ENCODE measurements at places on chromosomes 6 and 20. TPM values are rescaled to one million over a fixed set of nuclear protein-coding genes. Genes with fewer than 3 reads are reported as not detected.

DNA sequence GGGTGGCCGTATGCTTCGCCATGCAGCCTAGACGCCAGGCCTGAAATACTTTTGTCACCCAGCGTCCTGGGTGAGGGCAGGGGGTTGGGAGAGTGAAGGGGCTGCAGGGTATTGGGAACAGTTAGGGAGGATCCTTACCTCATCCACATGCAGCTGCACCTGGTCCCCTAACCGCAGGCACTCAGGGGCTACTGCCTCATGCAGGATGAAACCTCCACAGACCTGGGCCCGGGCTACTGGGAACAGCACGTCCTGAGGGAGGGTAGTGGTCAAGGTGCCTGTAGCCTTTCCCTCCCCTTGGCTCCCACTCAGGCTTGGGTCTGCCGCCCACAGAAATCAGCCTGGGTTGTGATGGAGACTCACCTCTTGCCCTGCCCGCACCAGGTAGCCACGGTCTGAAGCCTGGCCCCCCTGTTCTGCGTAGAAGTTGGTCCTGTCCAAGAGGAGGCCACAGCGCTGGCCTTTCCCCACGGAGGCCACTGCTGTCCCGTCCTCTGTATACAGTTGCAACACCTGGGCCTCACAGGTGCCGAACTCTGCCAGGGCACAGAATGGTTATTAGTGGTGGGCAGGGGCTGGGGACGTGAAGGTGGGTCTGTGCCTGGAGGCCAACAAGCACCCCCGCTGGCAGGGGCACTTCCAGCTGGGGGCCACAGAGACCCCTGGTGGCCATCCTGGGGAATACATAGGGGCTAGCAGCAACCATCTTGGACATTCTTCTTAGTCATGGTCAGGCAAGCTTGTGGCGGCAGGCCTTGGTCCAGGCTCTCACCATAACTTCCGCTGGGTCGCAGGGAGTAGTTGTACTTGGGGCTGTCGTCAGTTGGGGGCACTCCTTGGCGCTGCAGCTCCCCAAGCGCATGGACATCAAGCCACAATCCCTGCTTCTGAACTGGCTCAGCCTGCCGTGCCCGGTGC lies 8.6 kb downstream of the AARS2 start:
- peak; percentile 62 for DNase-seq

DNA sequence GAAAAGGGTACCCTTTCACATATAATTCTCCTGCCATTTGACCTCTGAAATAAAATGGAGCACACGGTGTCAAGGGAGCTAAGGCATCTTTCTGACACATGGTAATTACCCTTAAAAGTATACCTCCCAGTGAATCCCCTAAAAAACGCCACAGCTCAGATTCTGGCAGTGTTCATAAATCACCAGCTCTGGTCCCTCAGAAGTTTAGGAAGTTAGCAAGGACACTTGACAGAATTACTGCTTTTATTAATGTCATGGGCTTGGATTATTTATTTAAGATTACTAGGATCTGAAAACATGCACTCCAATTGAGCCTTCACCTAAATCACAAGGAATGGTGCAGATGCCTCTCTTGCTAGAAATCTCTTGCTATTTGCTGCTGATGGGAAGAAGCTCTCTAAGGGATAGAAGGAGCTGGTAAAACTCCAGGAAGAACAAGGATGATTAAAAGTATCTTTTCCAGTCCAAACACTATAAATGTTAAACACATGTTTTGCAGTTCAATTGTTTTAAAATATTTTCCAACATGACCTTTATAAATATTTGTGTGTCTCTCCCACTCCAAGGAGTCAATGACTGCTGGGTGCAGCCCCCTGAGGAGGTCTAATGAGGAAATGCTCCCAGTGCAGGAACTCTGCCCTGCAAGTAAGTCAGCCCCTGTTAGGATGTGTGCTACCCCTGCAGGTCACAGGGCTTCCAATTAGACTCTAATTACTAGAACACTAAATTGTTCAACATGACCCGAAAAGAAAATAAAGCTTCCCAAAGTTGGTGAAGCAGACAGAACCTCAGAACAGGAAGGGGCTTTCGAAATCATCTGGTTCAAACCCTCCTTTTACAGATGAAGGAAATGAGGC lies 230.3 kb downstream of the TFAP2A start:
- no peak for DNase-seq

GRCh38 chr6:82458147-82458546 lies 94.5 kb downstream of the TPBG start:
- no peak for DNase-seq

DNA sequence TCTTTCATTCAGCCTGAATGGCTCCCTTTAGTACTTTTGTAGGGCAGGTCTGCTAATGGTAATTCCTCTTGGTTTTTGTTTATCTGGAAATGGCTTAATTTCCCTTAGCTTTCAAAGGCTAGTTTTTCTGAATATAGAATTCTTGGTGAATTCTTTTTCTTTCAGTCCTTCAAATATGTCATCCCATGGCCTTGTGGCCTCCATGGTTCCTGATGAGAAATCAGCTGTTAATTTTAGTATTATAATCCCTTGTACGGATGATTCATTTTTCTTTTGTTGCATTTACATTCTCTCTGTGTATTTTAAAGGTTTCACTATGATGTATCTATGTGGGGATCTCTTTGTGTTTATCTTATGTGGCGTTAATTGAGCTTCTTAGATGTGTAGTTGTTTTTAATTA lies 179.6 kb upstream of the ARG1 start:
- DNase-seq = no peak

DNA sequence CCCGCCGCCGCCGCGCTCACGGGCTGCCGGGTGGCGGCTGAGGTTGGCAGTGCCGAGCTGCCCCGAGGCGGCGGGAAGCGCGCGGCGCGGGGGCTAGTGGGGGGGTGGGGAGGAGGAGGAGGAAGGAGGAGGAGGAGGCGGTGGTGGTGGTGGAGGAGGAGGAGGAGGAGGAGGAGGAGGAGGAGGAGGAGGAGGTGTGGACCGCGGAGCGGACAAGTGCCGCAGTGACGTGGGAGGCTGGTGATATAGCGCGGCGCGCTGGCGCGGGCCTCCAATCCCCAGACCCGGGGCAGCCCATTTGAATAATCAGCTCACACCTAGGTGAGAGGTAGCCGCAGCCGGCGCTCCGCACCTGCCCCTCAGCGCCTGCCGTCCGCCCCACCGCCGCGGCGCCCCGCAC lies at the start of gene FOXA2:
Gene FOXA2 (minus strand): TSS at position 51 of the 400 bp plus-strand sequence. CDS start 294 bp downstream, outside the sequence.
- peak; percentile 50 for DNase-seq

- no peak for DNase-seq
Measured at GRCh38 chr6:154360476-154360875, 3.9 kb upstream of the IPCEF1 start.

DNA sequence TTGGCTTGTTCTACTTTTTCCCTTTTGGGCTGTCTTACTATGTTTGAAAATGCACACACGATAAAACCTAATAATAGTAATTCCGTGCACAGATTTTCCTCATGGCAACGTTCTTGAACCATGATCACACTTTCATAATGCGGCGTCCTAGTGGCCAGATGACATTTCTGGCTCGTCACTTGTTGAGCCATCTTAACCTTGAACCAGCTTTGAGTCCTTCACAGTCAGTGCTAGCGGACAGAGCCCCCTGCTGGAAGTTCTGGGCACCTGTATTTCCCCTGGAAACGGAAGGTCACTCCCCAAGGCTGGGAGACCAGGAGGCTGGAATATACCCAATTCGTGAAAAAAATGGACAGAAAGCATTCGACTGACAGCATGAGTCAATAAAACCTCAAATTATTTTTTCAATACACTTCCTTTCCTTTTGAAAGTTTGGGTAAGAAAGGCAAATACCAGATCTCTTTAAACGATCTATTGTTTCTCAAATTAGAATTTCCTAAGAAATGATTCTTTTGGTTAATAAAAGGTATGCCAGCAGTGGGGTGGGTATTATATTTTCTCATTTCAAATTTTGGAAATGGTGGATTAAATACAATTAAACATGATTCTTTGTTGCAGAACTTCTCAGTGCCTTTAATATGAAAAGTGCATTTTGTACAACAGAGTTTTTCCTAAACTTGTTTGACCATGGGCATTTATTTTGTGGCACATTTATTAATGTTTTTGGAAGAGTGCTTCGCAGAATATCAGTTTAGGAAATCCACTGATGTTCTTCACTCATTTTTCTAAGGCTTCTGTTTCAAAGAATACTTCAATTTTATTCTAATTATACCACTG lies 542.3 kb downstream of the QKI start:
- peak; percentile 76 for DNase-seq

- no peak for DNase-seq
Measured at GRCh38 chr6:169896826-169897456, 145.5 kb downstream of the ERMARD start.

DNA sequence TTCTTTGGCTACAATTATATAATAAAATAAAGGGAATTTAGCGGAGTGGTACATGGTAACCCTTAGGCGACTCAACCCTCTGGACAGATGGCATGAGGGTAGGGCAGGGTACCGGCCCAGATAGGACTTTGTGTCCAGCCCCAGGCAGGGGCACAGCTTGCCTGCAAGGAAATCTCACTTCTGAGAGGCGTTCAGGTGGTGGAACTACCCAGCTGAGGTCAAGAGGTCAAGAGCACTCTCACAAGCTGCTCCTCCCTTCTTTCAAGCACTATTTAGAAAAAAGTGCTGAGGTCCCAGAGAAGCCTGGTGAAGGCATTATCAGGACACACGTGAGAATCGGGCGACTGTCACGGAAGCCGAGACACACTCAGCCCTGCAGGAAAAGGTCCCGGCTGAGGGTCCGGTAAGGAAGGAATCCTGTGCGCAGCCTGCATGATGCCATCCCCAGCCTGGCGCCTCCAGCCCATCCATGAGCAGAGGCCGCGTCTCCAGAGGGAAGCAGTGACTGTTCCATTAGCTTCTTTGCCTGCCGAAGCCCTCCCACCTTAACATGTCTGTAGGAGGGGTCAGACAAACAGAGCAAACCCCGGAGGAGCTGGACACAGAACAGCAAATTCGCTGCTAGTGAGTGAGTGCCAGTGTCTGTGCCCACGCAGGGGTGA lies 54.8 kb downstream of the WDR27 start:
- no peak for DNase-seq

GRCh38 chr6:33782561-33782960 lies 6.4 kb downstream of the LEMD2 start:
- DNase-seq = no peak

DEFB127 gene
- total RNA-seq = not detected

FRMD1 gene
- total RNA-seq = not detected

FAM209B gene
- total RNA-seq = not detected

C6orf52 gene
- total RNA-seq = not detected

CEBPB gene
- 137 TPM for total RNA-seq

CLIC5 gene
- 3.3 TPM for total RNA-seq

All from Calu3 (cell line).